ENCODE measurements at places on chromosomes 11 and 22. TPM values are rescaled to one million over a fixed set of nuclear protein-coding genes. Genes with fewer than 3 reads are reported as not detected.

GRCh38 chr22:50202130-50202666 is 1.4 kb downstream of the SELENOO start:
- no peak for DNase-seq

DNA sequence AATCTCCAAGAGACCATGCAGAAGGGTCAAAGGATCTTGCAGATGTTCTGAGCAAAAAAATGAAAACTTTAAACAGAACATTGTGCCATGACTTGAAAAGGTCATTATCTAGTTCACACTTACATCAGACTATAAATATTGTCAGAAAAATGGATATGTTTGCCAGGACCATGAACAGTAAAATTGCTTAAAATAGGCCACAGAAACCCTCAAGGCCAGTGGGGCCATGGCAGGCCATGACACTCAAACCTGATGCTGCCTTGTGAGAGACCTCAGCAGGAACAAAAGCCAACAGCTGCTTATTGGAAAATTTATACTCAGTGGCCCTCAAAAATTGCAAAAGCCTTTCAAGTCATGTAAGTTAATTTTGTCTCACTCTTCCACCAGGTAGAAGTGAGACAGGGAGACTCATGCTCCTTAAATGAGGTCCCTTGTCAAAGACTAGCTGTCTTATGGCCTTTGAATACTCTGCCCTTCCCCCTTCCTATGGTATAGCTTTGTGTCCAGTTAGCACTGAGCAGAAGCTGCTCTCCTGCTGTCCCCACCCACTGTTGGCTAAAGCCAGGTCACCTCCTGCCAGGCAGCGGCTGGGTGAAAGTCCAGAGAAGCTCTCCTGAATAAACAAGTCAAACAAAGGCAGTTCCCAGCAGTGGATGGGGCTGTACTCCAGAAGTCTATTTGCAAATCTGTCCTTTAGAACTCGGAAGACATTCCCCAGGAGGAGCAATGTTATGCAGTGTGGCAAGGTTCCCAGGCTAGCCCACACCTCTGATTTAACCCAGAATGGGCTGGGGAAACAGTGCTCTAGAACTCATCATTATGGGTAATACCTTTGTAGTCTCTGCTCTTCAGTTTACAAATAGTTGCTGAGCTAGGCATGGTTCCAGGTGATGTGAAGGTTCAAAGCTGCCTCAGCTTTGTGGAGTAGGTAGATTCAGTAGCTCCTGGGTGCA is 21.4 kb downstream of the ADM start:
- no peak for DNase-seq

GRCh38 chr11:3123761-3124733 is 41.1 kb downstream of the OSBPL5 start:
- no peak for DNase-seq

DNA sequence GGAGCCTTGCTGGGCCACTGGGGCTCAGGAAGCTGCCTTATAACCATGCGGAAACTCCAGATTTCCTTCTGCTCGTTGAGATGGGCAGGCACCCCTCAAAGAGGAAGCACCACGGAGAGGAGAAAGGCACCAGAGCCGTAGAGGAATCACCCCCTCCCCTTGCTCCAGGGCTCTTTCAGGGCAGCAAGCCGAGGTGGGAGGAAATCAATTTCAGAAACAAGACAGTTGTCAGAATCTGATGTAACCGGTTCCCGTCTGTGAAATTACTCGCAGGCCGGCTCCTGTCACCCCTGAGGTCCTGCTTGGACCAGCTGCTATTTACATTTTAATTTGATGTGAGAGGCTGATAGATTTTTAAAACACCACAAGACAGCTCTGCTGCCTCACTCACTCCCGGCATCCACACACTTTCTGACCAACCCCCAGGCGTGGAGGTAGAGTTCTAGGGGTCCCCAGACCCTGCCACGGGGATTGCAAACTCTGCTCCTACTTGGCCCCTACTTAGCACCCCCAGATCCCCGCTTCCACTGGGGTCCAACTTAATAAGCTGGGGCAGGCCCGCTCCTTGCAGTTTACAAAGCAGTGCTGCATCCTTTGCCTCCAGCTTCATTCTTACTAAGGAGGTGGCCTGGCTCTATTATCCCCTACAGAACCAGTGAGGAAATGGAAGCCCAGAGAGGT is 162.5 kb downstream of the CEP164 start:
- peak; percentile 14 for DNase-seq

DNA sequence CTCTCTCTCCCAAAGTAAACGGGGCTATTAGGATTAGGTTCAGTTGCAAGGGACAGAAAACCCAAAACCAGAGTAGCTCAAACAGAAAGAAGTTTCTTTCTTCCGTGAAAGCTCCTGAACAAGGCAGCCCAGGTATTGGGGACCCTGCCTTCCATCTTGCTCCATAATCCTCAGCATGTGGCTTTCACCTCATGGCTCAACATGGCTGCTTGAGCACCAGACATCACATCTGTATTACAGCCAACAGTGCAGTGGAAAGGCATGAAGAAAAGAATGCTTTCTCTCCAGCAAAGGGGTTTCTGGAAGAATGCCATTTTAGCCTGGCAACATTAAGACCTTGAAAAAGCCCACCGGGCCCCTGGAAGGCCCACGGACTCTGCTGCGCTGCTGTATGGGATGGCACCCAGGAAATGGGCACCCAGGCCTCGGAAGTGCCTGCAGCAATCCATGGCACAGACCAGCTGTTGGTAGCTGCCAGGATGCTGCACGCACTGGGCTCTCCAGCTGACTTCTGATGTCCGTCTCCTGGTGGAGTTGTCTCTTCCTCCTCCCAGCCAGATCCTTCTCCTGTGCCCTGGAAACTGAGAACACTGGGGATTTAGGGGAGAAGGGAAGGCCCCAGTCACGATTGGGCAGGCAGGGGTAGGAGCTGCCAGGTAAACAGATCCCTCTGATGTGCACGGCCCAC is 22.6 kb downstream of the PDGFB start:
- DNase-seq: no peak

- no peak for DNase-seq
These were observed 87.5 kb upstream of the RRM1 start for GRCh38 chr11:4006946-4007680.

- no peak for DNase-seq
These were observed 17.0 kb downstream of the TNKS1BP1 start for GRCh38 chr11:57307666-57308270.

DNA sequence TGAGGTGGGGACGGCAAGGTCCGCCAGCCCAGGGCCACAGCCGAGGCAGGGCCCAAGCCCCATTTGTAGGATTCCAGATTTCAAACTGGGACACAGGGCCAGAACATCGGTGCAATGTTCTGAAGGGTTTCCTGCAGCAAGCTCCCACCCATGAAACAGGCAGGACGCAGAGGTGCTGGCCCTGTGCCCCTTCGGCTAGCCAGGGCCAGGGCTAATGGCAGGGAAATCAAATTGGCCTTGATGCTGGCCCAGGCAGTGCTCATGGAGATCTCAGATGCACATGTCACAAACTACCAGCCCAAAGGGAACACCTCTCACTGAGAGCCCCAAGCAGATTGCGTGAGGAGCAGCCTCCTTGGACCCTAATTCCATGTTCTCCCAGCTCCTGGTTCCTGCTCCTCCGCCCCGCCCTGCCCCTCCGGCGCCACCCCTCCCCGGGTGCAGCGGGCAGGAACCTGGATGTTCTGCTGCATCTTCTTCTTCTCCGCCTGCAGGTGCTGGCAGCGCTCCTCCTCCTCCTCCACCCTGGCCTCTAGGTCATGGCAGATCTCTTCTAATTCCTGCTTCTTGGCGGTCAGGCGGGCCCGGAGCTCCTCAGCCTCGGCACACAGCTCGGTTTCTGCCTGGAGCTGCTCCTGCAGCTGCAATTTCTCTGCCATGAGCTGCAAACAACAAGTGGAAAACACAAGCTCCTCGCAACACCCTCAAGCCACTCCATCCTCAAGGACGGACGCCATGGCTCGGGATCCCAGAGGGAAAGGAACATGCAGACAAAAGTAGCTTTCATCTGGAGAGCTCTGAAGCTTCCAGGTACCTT is 47.7 kb downstream of the APOL1 start:
- DNase-seq: no peak

GRCh38 chr22:47011131-47011858 is 248.8 kb downstream of the TBC1D22A start:
- no peak for DNase-seq

GRCh38 chr22:20405291-20405930 is 11.5 kb downstream of the ZNF74 start:
- no peak for DNase-seq

DNA sequence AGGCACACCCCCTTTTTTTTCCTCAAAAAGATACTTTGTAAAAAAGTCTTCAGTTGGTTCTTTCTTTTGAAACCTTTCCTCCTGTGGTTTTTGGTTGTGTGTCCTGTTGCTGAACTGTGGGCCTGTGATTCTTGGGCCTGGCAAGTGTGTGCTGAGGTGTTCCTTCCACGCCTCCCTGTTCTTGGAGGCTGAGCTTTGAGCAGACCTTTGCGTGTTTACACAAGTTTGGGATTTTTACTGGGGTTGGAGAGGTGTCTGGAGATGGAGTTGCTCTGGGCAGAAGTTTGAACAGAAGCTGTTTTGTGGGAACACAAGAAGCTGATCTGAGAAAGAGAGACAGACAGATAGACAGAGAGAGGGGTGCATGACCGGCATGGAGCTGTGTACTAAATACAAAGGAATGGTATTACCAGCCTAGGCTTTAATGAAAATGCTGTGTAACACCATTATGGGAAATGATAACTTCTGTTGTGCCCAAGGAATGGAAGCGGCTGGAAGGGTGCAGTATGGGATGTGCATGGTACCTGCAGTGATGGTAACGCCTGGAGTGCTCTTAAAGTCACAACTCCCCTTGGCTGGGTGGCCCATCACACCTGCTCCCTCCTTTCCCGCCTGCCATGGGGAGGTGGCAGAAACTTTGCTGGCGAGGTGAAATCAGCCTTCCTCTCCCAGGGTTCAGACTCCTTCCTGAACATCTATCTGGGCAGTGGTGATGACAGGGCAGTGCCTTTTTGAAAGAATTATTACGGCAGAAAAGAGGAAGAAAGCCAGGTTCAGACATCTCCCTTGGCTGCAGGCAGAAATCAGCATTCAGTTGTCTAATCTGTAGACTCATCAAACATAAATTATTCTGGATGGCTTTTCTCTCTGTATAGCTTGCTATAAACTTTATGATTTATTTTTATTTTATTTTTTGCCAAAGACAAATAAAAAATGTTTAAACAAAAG is 70.4 kb downstream of the LDLRAD3 start:
- DNase-seq: no peak

DNA sequence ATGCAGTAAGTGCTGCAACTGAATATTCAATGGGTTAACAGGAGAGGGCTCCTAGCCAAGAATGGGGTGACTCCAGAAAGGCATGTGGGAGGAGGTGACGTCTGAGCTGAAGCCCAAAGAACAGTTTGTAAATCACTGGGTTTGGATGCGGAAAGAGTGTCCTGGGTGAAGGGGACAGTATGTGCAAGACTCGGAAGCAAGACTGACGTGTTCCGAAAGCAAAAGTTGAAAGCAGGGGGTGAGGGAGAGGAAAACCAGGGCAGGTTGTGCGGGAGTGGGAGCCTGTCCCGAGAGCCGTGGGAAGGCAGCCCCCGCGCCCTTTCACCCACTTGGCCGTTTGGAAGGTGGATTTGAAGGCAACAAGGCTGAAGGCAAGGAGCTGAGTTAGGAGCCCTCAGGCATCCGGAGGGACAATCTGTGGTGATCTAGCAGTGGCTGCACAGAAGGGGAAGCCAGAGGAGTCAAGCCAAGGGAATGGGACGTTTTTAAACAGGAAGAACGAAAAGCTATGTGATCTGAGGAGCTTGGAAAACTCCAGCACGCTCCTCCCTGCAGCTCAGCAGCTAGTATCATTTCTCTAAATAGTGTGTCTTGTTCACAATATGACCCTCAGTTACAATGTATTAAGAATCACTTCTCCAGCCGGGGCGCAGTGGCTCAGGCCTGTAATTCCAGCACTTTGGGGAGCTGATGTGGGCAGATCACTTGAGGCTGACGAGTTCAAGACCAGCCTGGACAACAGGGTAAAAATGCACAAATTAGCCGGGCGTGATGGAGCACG is 7.7 kb downstream of the SLC25A18 start:
- no peak for DNase-seq

GRCh38 chr11:115672999-115673411 is 168.8 kb upstream of the CADM1 start:
- DNase-seq: no peak

GRCh38 chr11:18772211-18772610 is 19.4 kb downstream of the PTPN5 start:
- DNase-seq: no peak

GRCh38 chr11:45073685-45074141 is 72.7 kb upstream of the PRDM11 start:
- DNase-seq: peak; percentile 44

GRCh38 chr11:125460275-125460674 is 35.8 kb downstream of the FEZ1 start:
- DNase-seq: no peak

- DNase-seq: no peak
These were observed 78.9 kb downstream of the PPFIBP2 start for GRCh38 chr11:7592711-7593110.

- no peak for DNase-seq
These were observed 38.7 kb downstream of the REXO2 start for GRCh38 chr11:114478001-114478410.

DNA sequence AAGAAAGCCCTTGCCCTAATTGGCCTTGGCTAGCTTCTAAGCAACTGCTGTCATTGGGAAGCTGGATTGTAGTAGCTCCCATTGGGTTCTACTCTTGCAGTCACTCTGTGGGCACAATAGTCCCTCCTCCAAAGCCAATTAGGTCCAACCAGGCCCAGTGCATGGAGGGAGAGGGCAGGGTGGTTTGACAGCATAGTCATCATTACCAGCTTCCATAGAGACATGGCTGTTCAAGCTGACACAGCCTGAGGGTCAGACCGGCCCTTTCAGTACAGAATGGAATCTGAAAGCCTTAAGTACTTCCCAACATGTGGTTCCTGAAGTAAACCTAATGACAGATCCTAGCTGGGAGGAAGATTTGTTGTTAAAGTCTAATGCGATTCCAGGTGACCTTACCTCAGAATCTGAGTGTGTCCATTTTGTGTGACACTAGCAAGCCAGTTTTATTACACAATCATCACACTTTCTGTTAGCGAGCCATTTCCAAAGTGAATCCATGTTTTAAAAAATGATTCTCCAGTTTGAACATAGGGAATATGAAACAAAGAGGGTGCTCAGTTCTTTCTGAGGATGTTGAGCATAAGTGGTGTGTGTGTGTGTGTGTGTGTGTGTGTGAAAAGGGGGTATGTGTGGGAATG is 6.9 kb downstream of the PLET1 start:
- no peak for DNase-seq

The MICAL2 gene
- total RNA-seq: 54.6 TPM

The TBX10 gene
- not detected for total RNA-seq

The DDI1 gene
- not detected for total RNA-seq

The TTC36 gene
- total RNA-seq: not detected

The LRRC74B gene
- total RNA-seq: not detected

The CCDC73 gene
- total RNA-seq: not detected

The CASP5 gene
- total RNA-seq: not detected

The SCUBE2 gene
- total RNA-seq: 0.17 TPM

Data from activated naive CD4-positive, alpha-beta T cell treated with anti-CD3 and anti-CD28 coated beads for 36 hours (primary cell).